Islet precursor cell (in vitro differentiated cells): ENCODE measurements at places on chromosomes 5 and 9.

DNA sequence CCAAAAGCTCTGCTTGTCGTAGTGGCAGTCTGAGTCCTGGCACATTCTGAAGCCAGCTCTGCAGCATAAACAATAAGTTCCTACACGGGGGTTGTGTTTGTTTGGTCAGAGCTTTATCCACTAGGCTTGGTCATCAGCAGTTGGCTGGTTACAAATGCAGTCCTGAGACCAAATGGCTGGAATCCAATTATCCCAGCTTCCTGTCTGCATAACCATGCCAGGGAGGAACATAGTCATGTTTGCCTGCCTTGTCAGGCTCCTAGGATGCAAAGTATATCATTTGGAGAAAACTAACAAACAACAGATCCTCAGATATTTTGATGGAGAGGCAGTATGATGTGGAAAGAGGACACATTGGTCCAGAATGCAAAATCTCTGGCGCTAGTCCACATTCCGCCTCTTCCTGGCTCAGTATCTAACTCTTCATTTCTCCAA is 85.8 kb downstream of the FBXO38 start:
- DNase-seq: no peak

DNA sequence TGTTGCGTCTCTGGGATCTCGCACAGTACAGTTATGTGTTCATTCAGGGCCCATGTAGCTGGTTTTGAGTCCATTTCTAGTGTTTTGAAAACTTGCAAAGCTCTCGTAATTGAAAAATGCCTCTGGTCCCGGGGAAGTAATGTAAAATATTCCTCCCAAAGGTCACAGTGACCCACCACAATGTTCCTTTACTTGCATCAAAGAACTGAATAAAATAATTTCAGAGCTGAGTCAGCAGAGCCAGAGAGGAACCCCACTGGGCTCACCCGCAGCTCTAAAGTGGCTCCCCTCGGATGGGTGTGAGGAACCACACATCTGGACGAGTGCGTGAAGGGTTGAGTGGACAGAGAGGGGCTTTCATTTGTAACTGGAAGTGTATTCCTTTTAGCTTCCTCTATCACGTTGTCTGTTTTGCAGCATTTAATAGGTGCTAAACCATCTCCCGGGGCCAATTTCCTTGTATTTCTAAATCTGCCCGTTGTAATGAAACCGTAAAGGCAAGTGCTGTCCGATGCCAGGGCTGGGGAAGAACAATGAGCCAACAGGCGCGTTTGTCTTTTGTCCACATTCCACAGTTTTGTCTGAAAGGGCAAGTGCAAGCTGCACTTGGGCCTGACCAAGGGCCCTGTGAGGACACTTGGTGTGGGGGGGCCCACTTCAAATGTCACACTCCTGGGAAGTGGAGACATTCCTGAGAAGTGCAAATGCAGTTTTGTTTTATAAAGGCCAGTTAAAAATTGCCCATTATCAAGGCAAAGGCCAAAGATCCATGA is 29.9 kb downstream of the COL5A1 start:
- DNase-seq: no peak

DNA sequence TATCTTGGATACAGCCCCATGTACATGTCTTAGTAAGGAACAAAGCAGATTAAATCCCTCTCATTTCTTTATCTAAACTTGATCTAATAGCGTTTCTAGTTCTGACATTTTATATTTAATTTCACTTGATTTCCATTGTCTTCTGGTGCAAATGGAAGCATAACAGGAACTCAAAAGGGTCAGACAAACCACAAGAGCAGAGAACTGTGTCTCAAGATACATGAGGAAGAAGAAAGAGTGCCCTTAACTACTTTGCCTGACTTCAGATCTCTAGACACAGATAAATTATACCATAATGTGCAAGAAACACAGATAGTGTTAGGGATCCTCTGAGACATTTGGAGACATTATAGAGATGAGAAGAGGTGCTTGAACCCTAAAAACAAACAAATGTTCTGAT is 20.7 kb upstream of the STX17 start:
- no peak for DNase-seq

DNA sequence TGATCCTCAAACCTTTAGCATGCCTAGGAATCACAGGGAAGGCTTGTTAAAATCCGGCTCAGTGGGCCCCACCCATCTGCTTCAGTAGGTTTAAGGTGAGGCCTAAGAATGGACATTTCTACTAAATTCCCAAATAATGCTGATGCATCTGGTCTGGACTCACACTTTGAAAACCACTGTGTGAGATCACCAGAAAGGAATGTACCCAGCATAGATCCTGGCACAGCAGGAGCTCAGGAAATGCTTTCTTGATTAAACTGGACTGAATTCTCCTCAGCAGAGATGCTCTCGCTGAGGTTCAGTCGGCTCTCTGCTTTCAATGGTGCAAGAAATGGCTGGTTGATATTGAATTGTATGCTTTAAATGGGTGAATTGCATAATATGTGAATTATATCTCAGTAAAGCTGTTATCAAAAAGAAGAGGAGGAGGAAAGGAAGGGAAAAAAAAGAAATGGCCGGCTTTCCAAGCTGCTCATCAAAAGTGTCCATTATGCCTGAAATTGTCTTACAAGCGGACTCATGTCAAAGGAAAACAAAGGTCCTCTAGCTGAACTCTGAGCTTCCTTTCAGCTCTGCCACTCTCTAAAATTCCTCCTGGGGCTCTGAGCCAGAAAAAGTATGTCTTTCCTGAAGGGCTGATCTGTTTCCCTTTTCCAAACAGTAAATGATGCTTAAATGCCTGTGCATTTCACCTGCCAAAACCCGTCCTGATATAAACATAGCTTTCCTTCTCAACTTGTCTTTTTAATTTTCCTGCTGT is 77.6 kb upstream of the SAP30L start:
- peak; percentile 92 for DNase-seq

GRCh38 chr5:172637110-172637580 is 3.9 kb upstream of the NEURL1B start:
- DNase-seq: peak; percentile 38

- DNase-seq: no peak
Observed at GRCh38 chr9:68546596-68547390, 6.1 kb upstream of the TMEM252 start.

GRCh38 chr9:112809351-112809848 is 58.8 kb downstream of the SNX30 start:
- no peak for DNase-seq

- no peak for DNase-seq
Observed at GRCh38 chr9:108138516-108138915, 648.9 kb upstream of the KLF4 start.

GRCh38 chr5:159746707-159747106 is 169.6 kb upstream of the ADRA1B start:
- DNase-seq: no peak

DNA sequence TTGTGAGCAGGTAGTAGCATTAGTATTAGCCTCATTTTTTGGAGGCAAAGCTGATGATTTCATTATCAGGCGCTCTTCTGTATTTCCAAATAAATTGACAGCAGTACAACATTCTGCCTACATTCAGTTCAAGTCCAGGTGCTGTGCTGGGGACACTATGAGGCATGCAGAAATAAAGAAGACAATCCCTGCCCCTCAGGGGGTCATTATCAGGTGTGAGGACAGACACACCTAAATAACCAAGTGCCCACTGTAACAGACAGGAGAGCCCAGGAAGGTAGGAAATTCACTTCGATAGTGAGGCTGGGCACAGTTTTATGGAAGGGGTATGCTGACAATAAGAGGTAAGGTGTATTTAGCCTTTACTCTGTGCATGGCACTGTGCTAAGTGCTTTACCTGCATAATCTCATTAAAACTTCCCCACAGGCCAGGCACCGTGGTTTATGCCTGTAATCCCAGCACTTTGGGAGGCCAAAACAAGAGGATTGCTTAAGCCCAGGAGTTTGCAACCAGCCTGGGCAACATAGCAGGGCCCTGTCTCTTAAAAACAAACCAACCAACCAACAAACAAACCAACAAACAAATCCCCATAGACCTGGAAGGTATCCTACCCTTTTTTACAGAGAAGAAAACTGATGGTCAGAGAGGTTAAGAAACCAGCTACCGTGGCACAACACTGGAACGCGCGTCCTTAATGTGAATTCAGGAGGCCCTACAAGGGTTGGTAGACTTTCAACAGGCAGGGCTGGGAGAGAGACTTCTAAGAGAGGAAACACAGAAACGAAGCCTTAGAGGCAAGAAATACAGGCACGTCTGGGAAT is 17.5 kb upstream of the GPX3 start:
- peak; percentile 43 for DNase-seq

- peak; percentile 82 for DNase-seq
Observed at GRCh38 chr5:88674356-88675167, 208.4 kb downstream of the MEF2C start.

- peak; percentile 58 for DNase-seq
Observed at GRCh38 chr5:390623-391491, 52.1 kb upstream of the EXOC3 start.

DNA sequence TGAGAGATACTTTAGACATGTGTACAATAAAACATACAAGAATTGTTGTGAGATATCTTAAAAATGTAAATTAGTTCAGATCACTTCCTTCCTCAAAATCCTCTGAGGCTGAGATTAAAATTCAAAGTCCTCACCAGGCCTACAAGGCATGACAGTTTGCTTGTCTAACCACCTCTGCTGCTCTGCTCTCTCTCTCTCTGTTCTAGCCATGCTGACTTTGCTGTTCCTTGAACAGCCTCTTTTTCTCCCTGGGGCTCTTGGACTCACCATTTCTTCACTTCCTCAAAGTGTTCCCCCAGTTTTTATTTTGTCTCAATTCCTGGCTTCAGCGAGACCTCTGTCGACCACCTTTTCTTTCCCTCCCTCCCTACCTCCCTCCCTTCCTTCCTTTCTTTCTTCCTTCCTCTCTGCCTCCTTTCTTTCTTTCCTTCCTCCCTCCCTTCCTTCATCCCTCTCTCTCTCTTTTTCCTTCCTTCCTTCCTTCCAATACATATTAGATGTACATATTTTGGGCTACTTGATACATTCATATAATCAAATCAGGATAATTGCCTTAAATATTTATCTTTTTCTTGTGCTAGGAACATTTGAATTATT is 27.0 kb downstream of the CATSPER3 start:
- no peak for DNase-seq

GRCh38 chr5:97125125-97125683 is 17.2 kb downstream of the LIX1 start:
- peak; percentile 66 for DNase-seq

GRCh38 chr9:70510157-70510770 is 95.8 kb upstream of the KLF9 start:
- DNase-seq: no peak

- DNase-seq: no peak
Observed at GRCh38 chr5:3149899-3150298, 398.4 kb upstream of the IRX2 start.

DNA sequence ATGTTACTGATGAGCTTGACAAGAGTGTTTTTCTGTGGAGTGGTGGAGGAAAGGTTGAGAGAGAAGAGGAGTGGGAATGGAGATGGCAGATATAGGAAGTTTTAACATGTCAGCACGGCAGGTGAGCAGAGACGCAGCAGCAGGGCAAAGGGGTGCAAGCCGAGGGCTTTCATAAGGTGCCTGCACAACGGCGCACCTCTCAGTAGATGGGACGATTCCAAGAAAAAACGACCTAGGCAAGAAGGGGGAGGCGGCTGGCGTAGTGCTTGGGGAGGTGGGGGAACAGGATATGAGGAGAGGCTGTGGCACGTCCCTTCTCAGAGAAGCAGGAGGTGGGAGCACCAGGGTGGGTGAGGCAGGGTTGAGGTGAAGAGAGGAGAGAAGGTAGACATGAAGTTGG is 24.5 kb downstream of the ARPC5L start:
- no peak for DNase-seq

DNA sequence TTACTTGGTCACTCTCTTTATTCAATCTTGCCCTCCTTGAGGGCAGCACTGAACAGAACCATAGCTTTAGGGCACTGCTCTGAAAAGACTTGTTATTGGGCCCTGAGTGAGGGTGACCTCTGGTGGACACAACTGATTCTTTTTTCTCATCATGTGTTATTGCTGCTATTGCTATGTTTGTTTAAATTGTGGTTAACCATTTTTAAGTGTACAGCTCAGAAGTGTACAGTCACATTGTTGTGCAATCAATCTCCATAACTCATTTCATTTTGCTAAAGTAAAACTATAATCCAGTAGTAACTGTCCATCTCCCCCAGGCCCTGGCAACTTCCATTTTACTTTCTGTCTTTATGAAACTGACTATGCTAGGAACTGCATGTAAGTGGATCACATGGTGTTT is 351.1 kb upstream of the RIOK2 start:
- peak; percentile 61 for DNase-seq

DNA sequence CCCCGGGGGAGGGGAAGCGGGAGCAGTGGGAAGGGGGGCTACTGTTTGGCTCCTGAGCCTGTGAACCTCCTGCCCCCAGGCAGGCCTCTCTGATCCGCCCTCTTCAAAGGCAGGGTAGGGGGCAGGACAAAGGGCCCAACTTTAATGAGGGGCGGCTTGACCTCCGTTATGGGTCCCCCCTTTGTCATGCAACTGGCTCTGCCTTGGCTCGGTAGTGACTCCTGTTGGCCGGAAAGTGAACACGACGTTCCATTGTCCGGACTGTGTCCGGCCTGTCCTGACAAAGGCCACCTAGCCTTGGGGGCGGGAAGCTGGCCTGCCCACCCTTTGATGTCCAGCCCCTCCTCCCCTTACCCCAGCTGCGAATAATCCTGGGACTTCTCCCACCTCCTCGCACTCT is 1.3 kb downstream of the CDX1 start:
- DNase-seq: no peak

GRCh38 chr5:170333161-170333910 is 35.8 kb upstream of the LCP2 start:
- DNase-seq: no peak

GRCh38 chr9:129138144-129138462 is 26.9 kb downstream of the PTPA start:
- no peak for DNase-seq

GRCh38 chr5:91423871-91424270 is 40.8 kb upstream of the ARRDC3 start:
- DNase-seq: no peak

DNA sequence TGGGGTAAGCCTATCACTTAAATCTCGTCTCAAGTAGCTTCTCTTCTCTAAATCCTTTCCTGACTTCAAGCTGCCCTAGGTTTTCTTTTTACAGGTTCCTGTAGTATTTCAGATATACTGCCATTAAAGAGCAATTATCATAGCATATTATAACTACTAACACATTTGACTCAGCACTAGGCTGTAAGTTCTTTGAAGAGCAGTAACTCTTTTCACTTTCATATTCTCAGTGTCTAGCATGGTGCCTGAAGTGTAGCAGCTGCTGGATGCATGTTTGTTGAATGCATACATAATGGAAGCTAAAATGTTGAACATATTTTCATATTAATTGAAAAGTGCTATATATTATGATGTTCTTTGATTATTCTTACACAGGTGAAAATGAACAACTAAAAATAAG is 22.5 kb downstream of the CCDC152 start:
- no peak for DNase-seq

- no peak for DNase-seq
Observed at GRCh38 chr9:104784098-104784497, 20.2 kb downstream of the NIPSNAP3B start.

DNA sequence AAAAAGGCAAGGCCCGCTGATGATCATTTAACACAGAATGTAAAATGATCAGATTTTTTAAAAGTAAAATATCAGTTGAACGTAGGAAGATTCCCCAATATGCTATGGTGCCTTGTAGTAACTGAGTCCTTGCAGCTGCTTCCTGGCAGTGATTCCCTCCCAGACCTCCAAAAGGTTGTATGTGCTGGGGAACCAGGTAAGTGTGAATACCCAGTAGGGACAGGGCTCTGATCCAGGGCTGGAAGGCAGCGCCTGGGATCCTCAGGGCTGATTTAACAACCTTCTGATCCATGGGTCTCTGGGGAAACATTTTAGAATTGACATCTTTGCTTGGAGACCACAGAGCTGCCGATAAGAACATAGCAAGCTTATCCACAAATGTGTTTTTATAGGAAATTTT is 76.7 kb upstream of the IL6ST start:
- DNase-seq: no peak
